ENCODE measurements at places on chromosomes 6 and 20.

DNA sequence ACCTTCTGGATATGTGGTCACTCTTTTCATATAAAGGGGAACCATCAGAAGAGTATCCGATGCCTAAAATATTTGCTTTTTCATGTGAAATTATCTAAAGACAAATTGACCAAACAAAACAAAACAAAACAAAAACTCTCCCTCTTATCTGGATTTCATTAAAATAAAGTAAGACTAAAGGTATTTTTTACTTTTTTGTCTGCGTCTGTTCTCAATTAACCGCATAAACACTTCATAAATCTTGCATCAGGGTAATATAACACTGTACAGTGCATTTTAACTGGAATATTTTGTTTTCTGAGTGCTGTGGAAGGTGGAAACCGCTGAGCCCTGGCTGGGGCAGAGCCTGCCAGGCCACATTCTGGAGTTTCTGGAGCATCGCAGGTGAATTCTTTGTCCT is 234.1 kb upstream of the ZFP64 start:
- no peak for DNase-seq

GRCh38 chr20:32149566-32150170 is 40.2 kb downstream of the TM9SF4 start:
- no peak for DNase-seq

- DNase-seq: no peak
These were observed 30.5 kb upstream of the MDFI start for GRCh38 chr6:41607736-41608135.

DNA sequence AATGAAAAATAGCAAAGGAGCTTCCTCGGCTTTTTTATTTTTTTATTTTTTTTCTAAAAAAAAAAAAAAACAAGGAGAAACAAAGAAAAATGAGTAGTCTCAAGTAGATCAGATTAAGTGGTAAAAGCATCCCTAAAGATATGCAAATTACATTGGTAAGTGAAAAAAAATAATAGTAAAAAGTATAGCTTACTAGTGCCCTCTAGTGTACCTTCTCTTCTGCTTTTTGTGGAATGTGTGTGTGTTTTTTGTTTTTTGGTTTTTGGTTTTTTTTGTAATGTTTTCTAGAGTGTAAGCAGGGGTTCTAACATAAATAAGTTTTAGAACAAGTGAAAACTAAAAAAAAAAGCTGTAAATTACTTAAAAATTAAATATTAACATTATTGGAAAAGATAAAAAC is 1062.0 kb downstream of the HACE1 start:
- no peak for DNase-seq

GRCh38 chr6:26311012-26311384 is 54.0 kb upstream of the BTN3A2 start:
- DNase-seq: peak; percentile 49

GRCh38 chr6:158366363-158366762 is 54.1 kb downstream of the TULP4 start:
- DNase-seq: no peak

DNA sequence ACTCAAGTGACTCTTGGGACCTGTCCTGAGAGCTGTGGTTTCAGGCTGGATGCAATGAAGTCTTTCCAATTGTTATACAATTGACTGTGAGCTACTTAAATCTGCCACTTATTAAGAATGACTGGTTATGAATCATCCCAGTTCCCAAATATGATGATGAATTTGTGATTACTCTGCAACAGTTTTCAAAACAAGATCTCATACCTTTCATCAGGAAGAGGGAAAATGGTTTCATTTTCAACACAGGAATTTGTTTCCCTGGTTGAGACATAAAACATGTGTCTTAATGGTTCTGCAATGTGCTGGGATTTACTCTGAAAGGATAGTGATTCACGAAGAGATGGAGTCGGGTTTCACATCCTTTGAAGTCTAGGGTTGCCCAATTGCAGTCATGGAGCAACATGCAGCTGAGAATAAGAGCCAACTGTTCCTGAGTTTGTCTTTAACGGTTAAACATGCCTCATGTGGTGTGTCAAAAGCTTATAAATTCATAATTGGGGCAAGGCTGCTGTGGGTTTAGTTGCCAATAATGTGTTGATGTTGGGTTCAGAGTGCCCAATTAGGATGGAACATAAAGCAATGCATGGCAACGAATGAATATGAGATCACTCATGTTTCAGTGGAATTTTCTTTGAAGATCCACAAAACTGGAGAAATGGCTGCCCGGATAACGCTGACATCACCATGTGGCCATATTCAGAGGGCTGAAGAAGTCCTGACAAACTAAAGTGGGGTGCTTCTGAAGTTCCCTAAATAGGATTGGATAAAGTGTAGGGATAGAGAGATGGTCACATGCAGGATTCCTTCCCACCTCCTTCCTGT is 41.0 kb downstream of the CYP24A1 start:
- peak; percentile 40 for DNase-seq

- no peak for DNase-seq
These were observed 595 bp downstream of the REM1 start for GRCh38 chr20:31475472-31476293.

DNA sequence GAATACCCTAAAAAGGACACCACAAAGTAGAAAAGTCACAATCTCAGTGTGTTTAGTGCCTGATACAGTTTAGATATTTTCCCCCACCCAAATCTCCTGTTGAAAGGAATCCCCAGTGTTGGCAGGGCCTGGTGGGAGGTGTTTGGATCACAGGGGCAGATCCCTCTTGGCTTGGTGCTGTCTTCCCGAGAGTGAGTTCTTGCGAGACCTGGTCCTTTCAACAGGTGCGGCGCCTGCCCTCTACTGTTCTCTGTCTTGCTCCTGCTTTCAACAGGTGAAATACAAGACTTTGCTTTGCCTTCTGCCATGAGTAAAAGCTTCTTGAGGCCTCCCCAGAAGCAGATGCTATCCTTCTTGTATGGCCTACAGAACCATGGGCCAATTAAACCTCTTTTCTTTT is 534.3 kb upstream of the NRSN1 start:
- DNase-seq: peak; percentile 12

- DNase-seq: peak; percentile 77
These were observed 126.7 kb downstream of the UNC5CL start for GRCh38 chr6:40912158-40912946.

DNA sequence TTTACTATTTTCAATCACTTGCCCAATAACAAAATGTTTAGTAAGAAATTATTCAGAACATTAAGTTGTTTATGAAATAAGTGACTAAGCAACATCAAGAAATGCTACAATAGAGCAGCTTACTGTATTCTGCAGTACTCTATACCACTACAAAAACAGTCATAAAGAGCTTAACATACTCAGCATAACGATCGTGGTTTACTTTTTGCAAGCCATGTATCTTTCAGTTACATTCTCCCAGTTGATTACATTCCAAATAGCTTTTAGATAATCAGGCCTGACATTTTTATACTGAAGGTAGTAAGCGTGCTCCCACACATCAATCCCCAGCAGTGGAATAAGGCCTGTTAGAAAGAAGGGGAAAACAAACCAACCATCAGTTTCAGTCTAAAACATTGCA is 10.7 kb downstream of the SOD2 start:
- DNase-seq: no peak

- DNase-seq: no peak
These were observed 11.4 kb downstream of the MYB start for GRCh38 chr6:135192256-135193174.

DNA sequence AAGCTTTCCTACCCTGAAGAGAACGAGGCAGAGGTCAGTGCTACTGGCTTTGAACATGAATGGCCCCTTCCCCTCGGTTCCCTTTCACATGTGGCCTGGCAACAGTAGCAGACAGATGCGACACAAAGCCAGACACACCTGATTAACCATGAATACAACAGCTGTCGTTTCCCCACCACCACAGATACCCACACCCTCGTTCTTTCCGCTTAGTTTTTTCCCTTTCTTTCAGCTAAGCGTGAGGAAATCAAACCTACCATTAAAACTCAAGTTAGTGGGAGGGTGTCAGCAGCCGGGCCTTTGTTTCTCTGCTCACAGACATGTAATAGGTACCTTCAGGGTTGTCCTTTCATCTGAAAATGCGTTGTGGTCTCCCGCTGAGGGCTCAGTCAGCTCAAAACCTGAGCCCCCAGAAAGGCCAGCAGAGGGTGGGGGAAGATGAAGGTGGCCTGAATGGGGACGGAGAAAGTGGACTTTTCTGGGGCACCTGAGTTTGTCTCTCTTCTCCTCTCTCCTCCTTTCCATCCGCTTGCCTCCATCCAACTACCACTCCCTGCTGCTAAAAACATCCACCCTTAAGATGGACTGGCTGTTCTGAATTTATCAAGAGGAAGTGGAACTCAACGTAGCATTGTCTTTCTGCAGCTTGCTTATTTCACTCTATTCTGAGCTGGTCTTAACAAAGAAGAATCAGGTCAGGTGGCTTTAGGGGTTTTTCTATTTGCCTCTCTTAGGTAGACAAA is 516.6 kb upstream of the JARID2 start:
- DNase-seq: no peak

DNA sequence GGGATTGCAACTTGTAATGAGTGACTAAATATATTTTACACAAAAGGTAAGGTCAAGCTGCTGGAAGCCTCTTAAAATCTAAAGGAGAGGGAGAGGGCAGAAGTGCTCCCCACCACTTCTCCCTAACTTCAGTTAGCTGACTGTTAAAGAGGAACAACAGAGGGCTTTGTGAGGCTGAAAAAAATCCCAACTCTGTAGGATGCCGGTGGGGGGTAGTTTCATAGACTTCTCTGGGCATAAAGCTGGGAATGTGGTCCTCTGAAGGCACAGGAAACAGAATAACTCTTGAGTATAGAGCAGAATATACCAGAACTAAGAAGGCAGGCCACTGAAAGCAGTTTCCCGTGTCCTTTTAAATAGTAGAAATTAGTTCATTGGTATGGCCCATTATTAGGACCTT is 71.6 kb downstream of the KIF6 start:
- no peak for DNase-seq

DNA sequence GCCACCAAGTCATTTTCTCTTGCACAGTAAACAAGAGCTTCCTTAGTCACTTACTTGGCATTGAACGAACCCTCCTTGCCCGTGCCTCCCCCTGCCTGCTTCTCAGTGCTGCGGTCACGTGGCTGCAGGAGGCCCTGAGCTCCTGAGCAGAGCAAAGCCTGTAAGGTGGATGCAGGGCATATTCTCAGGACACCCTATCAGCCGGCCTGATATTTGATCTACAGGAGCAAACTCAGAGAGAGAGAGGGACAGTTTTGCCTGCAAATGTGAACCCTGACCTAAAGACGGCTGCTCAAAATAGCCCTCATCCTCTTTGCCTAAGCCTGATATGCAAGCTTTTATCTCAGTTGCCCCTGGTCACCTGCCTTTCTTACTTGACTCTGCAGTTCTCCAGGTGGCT is 93.0 kb upstream of the POPDC3 start:
- no peak for DNase-seq

GRCh38 chr6:21332660-21333059 is 260.9 kb upstream of the SOX4 start:
- no peak for DNase-seq

DNA sequence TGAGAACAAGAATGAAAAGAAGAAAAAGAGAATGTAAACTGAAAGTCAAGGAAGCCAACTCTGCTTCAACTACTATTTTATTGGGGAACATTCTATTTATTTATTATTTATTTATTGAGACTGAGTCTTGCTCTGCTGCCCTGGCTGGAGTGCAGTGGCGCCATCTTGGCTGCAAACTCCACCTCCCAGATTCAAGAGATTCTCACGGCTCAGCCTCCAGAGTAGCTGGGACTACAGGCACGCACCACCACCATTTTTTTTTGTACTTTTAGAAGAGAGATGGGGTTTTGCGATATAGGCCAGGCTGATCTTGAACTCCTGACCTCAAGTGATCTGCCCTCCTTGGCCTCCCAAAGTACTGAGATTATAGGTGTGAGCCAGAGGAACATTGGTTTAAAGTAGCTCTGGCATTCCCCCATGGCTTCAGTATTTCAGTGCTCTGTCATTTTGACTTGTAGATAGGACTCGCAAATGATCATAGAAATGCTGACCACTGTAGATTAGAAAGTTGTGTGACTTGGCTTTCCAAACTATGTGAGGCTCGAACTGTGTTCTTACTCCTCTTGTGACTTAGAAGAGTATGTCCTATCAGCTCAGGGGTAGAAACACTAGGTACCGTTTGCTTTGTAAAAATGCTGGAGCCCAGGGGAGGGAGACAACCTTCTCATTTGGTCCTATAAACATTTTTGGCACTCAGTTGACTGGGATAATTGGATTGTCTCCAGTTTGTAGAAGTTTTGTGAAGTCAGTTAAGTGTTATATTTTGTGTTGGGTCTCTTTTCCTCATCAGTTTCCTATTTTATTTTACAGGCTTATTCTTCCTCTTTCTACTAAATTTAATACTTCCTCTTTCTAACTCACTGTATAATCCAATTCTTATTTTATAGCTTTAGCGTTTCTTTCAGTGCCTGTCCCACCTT is 544.9 kb upstream of the CITED2 start:
- DNase-seq: no peak

DNA sequence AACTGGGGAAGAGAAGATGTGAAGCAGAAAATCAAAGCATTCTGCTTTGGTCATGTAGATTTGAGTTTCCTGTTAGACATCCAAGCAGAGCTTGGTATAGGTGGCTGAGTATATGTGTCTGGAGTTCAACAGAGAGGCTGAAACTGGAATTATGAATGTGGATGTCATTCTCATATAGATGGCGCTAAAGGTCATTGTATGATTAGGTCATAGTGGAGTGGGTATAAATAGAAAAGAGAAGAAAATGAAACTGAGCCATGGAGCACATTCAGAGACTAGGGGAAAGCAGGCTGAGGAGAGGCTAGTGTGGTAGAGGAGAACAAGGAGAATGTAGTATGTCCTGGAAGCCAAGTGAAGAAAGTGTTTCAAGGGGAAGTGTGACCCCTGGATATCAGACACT is 295.6 kb upstream of the PLN start:
- no peak for DNase-seq

- DNase-seq: no peak
These were observed 205.2 kb upstream of the MOCS1 start for GRCh38 chr6:40139447-40139846.

GRCh38 chr6:142285235-142286087 is 16.3 kb upstream of the ADGRG6 start:
- no peak for DNase-seq

DNA sequence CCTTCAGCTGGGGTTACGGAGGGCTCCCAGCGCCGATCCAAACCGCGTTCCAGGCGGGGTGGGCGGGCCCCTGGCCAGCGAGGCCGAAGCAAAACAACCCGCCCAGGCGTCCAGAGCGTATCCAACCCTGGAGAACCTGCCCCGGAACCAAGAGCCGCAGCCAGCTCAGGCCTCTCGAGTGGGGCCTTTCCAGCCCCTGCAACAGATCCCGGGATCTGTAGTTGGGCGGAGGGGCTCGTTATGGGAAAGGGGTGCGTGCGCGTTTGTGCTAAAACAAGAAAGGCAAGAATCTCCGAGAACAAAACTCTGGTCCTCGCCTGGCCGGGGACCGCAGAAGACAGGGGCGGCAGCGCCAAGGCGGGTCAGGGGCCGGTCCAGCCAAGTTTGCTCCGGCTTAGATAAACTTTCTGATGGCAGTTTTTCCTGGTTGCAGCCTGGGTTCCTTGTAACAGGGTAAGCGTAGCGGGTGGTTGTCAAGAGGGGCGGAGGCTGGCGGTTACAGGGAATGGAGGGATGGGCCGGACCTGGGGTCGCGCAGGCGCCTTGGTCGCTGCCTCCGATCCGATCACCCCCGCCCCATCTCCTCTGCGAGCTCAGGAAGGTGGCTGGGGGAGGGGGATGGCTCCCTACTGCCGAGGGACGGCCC is 448 bp upstream of the RIN2 start:
- peak; percentile 94 for DNase-seq

All from T47D (cell line).